Fibroblast of pulmonary artery (primary cell): ENCODE measurements at places on chromosomes 6 and 20.
A peak's percentile ranks its signal among the peaks of the same experiment; 100 is the strongest.

GRCh38 chr6:149723771-149724417 is 6.0 kb upstream of the LATS1 start:
- DNase-seq: peak; percentile 84

DNA sequence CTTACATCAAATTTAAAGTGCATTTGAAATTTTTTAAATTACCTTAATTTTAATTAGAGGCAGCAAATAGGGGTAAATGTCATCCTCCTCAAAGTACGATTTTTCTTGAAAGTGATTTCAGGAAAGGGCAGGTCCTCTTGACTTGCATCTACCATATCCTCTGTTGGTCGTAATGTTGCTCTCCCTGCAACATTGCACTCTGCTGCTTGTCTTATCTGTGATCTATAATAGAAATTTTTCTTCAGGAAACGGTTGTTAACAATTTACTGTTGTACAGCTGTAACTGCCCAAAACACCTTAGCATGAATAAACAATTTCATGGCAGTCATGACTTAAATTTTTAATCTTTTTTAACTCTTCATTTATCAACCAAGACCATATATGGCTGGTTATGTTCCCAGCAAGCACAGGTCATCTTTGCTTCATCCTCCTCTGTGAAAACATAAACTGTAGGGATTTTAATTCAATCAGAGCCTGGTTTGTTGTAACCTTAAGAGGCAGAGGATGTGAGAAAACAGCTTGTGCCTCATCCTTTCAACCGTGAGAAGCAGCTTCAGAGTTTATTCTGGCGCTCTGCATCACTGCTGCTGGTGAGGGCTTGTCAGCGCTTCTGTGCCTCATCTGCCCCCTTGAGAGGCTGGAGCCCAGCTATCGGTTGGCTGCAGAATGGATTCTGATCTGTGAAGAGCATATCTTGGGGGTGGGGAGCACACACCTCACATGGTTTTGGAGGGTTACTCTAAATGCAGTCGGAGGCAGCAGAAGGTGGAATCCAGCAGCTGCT is 56.0 kb downstream of the CTNNBL1 start:
- no peak for DNase-seq

- DNase-seq: no peak
Measured at GRCh38 chr6:151365233-151365632, 26.1 kb downstream of the ZBTB2 start.

- no peak for DNase-seq
Measured at GRCh38 chr6:12749531-12750379, 33.2 kb downstream of the PHACTR1 start.

DNA sequence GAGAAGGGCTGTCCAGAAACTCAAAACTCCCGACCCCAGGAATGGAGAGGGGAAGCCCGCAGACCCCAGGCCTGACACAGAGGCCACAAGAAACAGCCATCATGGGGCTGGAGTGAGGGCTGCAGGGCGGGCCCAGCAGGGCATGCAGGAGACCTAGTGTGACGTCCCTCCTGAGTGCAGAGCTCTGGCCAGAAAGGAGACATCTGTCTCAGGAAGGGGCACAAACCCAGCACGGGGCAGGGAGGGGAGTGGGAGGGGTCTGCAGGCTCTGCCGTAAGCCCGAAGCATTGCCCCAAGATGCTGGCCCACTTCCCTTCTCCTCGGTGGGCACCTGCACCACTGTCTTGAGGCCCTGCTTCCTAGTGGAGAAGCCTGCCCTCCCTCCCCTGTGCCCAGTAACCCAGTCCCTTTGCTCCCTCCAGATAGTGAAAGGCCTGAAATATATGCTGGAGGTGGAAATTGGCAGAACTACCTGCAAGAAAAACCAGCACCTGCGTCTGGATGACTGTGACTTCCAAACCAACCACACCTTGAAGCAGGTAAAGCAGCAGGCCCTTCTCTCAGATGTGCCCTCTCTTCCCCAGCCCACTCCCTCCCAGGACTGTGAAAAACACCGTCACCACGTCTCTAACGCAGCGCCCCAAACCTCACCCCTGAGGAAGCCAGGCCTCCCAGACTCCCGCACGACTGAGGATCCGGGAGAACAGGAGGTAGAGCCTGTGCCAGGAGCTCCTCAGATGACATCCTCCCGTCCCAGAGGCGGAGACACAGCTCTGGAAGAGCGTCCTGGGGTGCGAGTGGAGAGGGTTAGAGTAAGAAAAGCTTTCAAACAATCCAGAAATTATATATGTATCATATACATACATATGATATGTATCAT is 9.7 kb downstream of the CST7 start:
- DNase-seq: no peak

GRCh38 chr6:135268740-135269139 is 87.6 kb downstream of the MYB start:
- no peak for DNase-seq

DNA sequence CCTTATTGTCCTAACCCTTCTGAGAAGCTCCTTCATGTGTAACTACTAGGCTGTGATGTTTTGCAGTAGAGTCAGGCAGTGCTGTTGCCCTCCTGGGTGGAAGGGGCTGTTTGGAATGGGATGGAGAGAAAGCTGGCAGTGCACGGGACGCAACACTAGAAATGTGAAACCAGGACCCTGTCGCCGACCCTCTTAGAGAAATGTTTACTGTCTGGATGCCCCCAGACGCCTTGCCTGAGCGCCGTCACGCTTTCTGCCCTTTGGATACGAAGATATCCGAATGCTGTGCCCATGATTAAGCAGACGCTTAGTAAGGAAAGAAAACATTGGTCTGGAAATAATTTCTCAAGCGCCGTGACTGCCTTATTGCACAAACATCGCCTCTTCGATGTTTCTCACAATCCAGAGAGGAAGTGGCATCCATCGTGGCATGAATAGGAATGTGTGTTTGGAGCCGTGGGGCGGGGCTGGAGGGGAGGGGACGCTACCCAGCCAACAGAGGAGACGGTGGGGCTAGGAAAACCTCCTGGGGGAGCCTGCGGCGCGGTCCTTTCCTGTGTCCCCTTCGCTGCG is 661 bp upstream of the PPP1R14C start:
- peak; percentile 20 for DNase-seq

GRCh38 chr20:51341581-51341980 is 200.9 kb downstream of the NFATC2 start:
- peak; percentile 77 for DNase-seq

- DNase-seq: no peak
Measured at GRCh38 chr6:44001318-44002066, 125.8 kb downstream of the MRPL14 start.

GRCh38 chr20:34537651-34538050 is 20.9 kb upstream of the MAP1LC3A start:
- DNase-seq: no peak

- DNase-seq: no peak
Measured at GRCh38 chr20:32035426-32035779, 16.6 kb upstream of the HCK start.

DNA sequence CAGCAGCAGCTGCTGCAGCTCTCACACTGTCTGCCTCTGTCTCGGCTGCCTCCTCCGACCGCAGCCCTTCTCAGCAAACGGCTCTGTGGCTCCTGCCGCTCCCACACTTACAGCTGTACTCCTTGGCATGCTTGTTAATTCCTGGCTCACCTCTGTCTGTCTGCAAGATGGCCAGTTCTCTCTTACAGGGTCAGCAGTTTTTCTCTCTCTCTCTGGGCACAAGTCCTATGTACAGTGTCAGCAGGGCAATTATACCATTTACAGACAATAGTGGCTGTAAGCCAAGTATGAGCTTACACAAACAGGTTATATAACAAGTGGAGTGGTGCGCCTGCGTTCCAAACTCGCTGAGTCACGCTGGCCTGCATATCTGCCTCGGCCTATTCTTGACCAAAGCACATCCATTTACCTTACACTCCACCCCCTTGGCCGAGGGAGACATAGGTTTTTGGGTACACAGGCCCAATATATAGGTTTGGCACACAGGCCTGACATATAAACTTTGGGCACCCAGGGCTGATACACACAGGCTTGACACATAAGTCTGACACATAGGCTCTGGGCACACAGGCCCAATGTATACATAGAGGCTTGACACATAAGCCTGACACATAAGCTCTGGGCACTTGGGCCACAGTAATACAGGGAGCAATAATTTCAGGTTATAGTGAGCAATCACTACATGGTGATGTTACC is 4.4 kb downstream of the ZKSCAN3 start:
- DNase-seq: peak; percentile 83

DNA sequence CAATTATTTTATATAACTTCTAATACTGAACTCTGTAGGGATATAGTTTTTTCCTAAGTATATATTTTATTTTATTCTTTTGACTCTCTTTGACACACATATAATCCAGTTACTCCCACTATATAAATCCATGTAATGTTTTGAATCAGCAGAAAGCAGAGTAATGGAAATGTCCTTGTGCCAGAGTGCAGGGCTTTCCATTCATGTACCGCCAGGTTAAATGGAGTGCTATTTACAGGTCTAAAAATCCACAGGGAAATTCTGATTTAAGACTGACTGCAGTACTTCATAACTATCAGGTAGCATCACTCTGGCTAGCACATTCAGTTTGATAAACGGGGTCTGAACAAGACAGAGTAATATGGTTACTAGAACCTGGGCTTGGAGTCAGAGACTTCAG is 626.8 kb downstream of the COL12A1 start:
- DNase-seq: no peak

DNA sequence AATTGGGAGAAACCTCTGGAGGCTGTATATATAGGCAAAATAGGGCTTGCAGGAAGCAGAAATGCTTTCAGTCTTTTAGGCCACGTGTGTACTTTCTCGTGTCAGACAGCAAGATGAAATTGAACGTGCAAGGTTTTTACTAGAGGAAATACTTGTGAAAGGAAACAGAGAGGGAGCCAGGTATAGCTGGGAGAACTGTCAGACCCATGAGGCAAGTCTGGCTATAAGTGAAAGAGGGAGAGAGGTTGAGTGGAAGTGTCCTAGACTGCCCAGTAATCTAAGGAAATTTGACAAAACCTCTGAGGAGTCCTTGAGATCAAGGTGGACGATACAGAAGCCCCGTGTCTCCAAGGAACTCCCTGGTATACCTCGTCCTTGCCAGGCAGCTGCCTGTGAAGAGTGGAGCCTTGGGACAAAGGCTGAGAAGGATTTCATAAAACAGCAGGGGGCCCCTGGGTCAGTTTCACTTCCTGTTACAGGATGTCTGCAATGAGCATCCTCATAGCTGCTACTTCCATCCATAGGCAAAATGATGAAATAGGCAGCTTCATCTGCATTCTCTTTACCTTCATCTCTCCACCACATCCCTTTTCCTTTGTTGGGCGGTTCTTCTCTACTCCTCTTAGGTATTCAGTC is 114.4 kb upstream of the MAP3K7 start:
- DNase-seq: no peak

DNA sequence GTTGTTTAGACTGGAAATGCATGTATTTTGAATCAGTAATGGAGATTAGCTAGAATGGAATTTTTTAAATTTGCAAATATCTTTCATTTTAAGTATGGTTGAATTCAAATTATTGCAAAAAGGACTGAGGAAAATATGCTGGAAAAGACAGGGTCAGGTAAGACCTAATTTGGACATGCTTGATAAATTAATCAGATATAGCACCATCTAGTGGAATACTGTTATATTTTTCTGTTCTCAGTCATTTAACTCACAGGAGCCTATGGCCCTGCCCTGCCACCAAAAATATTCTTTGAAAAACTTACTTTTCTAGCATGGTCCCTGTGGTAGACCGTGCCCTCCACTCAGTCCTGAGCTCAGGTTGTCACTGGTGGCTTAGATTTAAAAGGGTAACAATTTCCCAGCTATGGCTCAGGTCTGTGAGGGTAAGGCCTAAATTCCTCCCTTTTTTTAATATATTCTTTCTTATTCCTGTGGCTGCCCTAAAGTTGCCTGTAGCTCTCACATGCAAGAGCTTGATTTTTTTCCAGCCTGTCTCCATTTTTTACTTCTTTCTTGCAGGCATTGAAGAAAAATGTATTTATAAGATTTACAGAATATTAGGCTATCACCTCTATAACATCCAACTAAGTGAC is 25.3 kb upstream of the KIAA1586 start:
- peak; percentile 73 for DNase-seq

- DNase-seq: no peak
Measured at GRCh38 chr6:165641672-165642156, 21.3 kb downstream of the PDE10A start.

- DNase-seq: no peak
Measured at GRCh38 chr20:23267909-23268308, 82.7 kb upstream of the NXT1 start.

DNA sequence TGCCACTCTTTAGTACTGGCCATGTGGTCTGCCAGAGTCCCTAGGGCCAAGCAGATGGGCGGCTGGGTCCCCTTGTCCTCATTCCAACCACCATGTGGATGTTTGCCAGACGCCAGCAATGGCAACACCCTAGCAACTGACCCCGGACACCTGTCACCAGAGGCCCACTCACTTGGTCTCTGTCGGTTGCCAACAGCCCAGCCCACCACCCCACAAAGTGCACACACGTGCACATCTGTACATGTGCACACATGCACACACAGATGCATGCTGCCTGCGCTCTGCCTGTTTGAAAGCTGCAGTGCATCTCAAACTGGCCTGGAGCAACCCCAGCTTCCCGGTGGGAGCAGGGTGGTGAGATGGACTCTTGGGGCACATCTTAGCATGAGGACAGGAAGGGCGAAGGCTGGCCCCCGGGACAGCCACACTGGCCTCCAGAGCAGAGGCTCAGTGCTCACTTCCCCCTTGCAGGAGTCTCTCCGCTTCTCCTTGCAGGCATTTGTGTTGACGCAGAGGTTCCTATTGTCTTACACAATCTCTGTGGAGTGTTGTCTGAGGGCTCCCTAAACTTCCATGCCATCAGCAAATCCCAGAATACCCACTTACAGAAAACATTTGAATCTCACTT is 54.0 kb downstream of the PSMG4 start:
- no peak for DNase-seq

- DNase-seq: peak; percentile 67
Measured at GRCh38 chr20:48750941-48751635, 76.7 kb downstream of the PREX1 start.

DNA sequence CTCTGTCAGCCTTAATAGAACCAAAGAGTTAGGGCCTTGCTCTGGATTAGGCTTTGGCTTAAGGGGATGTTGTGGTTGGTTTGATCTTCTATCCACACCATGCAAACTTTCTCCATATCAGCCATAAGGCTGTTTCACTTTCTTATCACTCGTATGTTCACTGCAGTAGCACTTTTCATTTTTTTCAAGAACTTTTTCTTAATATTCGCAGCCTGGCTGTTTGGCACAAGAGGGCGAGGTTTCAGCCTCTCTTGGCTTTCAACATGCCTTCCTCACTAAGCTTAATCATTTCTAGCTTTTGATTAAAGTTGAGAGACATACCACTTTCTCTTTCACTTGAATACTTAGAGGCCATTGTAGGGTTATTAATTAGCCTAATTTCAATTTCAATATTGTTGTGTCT is 193.1 kb downstream of the NRN1 start:
- DNase-seq: no peak

DNA sequence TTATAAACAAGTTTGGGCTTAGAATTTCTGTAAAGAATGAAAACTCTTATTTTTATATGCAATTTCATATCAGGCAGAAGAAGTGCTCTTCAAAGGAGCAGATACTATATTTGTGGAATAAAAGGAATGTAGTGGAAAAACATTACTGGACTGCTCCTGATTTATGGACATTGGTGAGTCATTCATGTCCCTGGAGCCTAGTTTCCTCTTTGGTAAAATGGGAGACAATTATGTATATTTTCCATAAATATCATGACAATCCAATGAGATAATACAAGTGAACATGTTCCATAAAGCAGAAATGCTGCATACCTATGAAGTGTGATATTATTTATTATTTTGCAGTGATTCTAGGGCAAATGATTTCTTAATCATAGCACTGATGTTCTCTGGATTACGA is 445.8 kb upstream of the CITED2 start:
- peak; percentile 56 for DNase-seq

GRCh38 chr6:16095180-16095579 is 33.7 kb upstream of the MYLIP start:
- no peak for DNase-seq

GRCh38 chr20:47179267-47179666 is 177.2 kb downstream of the ZMYND8 start:
- no peak for DNase-seq
